Stimulated activated CD8-positive, alpha-beta memory T cell treated with anti-CD3 and anti-CD28 coated beads, Interleukin-7, amount 100 ng/mL, for 1 hour (primary cell): ENCODE measurements at places on chromosomes 3 and 15.

- DNase-seq: no peak
These were observed 67.2 kb downstream of the SCN5A start for GRCh38 chr3:38582316-38582715.

GRCh38 chr3:32457971-32458471 lies 44.6 kb downstream of the CMTM6 start:
- DNase-seq: no peak

DNA sequence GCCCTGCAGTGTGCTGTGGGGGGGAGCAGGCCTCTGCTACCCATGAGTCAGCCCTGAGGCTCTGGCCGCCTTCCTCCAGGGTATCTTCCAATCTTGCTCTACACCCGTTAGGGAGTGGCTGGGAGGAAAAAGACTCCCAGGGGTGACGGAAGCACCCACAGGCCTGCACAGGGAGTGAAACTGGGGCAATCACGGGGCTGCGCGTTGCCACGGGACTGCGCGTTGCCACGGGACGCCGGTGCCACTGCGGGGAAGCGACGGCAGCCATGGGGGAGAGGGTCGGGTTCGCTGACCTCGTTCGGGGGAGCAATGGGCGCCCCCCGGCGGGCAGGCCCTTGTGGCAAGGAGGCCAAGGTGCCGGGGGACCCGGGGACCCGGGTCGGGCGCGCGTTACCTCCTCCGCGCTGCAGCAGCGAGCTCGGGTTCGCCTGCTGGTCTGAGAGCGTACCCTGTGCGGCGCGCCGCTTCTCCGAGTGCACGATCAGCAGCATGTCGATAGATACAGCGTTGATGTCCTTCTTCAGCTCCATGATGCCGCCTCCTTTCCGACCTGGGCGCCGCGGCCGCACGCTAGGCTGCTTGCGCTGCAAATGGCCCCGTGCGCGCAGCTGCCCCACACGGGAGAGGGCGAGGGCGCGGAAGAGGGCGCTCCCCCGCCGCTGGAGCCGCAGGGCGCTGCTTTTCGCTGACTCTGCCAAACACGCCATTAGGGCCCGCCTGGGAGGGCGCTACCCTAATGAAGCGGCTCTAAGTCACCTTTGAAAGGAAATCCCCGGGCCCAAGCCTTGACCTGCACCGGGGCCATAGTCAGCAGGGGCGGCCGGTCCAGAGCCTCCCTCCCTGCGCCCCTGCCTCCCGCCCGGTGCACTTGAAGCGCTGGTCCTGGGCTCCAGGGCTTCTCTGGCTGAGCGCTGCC lies at the start of gene KY:
KY (minus strand) TSS at position 592 of the 916 bp plus-strand sequence; CDS start at position 530, 62 bp downstream.
- no peak for DNase-seq

DNA sequence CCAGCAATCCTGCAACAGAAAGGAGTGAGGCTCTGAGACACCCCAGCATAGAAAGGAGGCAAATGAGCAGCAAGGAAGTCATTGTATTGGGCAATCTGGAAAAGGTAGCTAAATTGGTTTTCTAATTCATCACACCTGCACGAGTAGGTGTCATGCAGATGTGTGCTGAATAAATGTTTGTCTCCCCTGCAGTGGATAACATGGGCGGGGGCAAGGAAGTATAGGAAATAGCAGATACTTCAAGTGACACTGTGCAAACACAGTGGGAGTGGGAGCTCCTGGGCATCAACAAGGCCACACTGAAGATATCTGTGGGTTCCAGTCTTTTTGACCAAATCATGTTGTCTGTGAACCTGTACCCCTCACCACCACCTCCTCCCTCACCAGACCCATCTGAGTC lies 14.4 kb upstream of the HTR3E start:
- no peak for DNase-seq

GRCh38 chr3:23072693-23073092 lies 130.4 kb upstream of the UBE2E2 start:
- no peak for DNase-seq

DNA sequence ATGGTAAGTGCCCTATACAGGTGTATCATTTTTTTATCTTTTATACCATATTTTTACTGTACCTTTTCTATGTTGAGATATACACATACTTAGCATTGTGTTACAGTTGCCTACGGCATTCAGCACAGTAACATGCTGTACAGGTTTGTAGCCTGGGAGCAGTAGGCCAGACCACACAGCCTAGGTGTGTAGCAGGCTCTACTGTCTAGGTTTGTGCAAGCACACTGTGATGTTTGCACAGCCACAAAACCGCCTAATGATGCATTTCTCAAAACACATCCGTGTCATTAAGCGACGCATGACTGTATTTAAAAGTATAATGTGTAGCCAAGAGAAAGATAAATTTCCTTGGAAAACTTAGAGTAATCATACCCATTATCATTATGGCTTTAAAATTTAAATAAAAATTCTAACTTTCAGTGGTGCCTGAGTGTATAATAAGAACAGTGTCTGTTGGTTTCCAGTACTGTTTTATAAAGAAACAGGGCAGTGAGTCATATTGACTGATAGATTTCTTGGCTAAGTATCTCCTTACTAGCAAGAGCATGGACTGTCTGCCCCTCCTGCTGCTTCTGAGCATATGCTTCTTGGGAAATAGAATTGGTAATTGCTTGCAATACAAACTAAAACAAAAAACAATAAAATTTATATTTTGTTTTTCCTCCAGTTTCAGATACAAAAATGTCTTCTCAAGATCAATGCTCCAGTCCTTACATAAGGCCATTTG lies 18.3 kb downstream of the CALML4 start:
- DNase-seq: no peak

- DNase-seq: no peak
These were observed 143.3 kb upstream of the RBMS3 start for GRCh38 chr3:29137601-29138000.

GRCh38 chr3:141418751-141419150 lies 50.4 kb downstream of the ZBTB38 start:
- no peak for DNase-seq

DNA sequence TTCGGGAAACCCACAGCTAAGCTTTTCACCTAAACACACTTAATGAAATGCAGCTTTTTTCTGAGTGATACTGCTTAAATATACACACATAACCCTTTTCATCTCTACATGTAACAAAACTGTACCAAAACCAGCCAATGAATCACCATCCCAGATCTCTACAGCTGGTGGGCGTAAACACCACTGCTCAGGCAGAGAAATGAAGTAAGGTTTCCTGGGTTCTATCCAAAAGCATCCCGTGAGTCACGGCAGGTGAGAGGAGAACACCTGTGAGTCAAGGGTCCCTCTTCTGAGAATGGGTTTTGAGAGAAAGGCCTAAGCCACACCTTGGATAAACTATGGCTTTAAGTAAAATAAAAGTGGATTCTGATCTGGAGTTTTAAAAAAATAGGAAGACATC lies 2.6 kb downstream of the CLDN1 start:
- no peak for DNase-seq

- DNase-seq: no peak
These were observed 21.6 kb upstream of the PAK6 start for GRCh38 chr15:40217166-40217824.

- no peak for DNase-seq
These were observed 78.3 kb downstream of the SMAD6 start for GRCh38 chr15:66780172-66780972.

DNA sequence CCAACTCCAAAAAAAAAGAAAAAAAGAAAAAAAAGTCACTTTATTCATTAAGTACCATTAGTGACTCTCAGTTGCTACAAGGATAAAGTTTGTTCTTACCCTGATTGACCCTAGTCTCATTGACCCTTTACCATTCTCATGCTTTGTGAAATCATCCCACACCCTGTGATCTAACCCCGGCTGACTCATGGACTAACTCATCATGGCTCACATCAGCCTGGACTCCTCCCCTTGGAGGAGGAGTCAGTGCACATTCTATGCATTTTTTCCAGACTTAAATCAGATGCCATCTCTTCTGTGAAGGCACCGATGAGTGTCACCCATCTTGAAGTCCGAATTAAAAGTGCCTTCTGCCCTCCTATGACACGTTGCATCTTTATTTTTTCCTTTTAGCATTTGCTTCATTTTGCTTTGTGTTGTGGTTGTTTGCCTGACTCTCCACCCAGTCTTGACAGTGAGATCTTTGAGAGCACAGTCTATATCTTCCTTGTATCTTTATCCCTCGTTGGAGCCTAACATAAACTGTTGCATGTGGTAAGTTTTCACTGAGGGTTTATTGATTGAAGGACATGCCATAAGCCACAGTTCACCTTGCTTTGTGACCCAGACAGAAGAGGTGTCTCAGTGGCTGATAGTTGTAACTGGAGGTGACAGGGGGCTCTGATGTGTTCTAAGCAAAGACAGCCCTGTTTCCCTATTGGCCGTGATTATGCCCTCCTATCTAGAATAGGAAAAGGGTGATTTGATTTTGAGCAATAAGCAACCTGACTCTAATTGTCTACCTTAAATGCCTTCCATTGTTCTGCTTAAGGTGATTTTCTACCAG lies 72.1 kb downstream of the IL1RAP start:
- no peak for DNase-seq

DNA sequence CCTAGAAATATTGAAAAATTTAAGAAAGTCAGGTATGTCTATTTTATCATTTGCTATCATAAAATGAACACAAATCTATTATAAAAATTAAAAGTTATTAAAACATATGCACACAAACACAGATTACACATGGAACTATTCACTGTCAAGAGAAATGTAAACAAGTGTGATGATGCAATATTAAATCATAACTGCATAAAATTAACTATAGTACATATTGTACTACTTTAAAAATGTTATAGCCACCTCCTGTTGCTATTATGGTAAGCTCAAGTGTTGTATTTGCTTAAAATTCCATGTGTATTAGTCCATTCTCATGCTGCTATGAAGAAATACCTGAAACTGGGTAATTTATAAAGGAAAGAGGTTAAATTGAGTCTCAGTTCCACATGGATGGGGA lies 54.7 kb upstream of the CMC1 start:
- no peak for DNase-seq

- DNase-seq: no peak
These were observed 95.2 kb upstream of the PLCL2 start for GRCh38 chr3:16789344-16790120.

GRCh38 chr3:57019057-57019456 lies 41.4 kb upstream of the SPATA12 start:
- DNase-seq: no peak

DNA sequence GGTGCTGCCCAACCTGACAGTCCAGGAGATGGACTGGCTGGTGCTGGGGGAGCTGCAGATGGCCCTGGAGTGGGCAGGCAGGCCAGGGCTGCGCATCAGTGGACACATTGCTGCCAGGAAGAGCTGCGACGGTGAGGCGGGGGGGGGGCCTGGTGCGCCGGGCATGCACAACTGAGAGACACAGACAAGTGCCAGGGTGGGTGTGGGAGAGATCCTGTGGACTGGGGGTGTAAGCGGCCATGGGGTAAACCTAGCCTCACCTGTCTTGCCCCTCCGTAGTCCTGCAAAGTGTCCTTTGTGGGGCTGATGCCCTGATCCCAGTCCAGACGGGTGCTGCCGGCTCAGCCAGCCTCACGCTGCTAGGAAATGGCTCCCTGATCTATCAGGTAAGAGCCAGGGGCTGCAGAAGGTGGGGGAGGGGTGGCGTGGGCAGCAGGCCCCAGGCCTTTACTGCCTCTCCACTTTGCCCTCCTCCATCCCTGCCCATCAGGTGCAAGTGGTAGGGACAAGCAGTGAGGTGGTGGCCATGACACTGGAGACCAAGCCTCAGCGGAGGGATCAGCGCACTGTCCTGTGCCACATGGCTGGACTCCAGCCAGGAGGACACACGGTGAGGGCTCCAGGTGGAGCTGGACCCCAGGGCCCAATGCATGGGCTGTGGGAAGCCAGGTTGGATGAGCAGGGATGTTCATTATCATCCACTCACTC lies 3.3 kb downstream of the CHRD start:
- no peak for DNase-seq

DNA sequence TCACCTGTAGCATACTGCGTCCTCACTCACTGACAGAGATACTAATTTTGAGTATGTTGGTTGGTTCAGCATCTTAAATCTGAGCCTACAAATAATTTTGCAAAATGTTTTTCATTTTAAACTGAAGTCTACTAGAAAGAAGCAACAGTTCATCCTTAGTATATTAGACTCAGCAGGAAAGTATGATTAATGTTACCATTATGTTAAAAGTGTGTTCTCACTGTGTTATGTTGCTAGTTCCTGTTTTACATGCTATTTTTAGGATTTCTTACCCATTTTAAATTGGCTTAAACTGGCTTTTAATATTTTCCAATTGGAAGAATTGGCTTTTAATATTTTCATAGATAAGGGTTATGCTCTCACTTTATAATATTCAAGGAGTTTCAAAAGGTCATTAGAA lies 25.7 kb downstream of the ACKR4 start:
- no peak for DNase-seq

DNA sequence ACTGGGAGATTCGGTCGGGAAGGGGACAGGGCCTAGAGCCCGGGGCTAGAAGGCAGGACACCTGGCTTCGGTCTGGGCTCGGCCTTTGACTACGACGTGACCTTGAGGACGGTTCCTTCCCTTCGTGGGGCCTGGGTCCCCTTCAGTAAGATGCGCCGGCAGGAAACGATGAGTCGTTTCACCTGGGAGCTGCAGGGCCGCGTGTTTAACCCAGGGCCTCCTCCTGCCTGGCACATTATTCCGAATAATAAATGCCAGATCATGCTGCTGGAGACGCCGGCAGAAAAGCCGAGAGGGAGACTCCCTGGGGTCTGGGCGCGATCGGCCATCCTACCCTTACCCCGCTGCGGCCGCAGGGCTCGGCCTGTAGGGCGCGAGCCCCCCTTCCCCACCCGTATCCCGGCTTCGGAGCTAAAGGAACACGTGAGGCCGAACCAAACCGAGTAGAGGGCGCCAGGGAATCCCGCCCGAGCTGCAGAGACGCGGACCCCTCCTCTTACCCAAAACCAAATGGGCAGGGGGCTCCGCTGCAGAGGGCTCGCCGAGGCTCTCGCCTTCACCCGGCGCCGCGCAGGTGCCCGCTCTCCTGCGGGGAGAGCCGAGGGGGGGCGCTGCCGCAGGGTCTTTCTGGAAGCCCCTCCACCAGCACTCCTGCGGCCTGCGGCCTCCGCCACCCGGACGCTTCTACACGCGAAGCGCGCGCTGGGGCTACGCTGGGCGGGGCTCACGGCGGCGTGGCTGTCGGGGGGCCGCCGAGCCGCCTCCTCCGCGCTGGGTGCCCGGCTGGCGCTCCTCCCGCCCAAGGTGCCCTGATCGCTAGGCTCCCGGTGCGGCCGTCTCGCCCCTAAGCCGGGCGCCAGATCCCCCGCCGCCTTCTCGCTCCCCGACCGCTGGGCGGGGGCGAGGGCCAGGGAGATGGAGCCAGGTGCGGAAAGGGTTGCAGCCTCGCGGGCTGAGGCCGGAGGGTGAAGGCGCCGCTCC lies at the start of gene BDH1:
BDH1 (minus strand) TSS at position 688 of the 981 bp plus-strand sequence. CDS start 9,525 bp downstream, outside the sequence.
- peak; percentile 23 for DNase-seq

DNA sequence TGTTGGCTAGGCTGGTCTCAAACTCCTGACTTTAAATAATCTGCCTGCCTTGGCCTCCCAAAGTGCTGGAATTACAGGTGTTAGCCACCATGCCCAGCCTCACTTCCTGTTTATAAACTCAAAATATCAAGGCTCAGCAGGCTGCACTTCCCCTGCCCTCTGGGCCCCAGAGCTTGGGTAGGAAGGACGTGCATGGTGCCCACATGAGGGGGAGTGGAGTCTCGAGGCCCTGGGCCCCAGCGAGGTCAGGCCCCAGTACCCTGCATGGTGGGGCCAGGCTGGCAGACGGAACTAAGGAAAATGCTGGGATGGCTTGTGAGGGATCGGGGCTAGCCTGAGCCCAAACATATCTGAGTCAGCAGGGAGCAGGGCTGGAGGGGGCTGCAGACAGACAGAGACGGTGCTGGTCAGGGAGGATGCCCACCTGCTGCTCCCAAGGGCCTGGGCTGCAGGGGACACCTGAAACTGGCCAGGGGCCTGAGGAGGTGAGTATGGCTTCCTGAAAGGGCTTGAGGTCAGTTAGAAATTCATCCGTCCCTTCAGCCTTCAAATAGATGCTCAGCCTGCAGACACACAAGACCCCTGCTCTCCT lies 5.1 kb downstream of the SPTBN5 start:
- DNase-seq: no peak

- no peak for DNase-seq
These were observed 49.4 kb downstream of the DPH6 start for GRCh38 chr15:35496585-35496984.
